ENCODE measurements at places on chromosomes 5 and 9.

DNA sequence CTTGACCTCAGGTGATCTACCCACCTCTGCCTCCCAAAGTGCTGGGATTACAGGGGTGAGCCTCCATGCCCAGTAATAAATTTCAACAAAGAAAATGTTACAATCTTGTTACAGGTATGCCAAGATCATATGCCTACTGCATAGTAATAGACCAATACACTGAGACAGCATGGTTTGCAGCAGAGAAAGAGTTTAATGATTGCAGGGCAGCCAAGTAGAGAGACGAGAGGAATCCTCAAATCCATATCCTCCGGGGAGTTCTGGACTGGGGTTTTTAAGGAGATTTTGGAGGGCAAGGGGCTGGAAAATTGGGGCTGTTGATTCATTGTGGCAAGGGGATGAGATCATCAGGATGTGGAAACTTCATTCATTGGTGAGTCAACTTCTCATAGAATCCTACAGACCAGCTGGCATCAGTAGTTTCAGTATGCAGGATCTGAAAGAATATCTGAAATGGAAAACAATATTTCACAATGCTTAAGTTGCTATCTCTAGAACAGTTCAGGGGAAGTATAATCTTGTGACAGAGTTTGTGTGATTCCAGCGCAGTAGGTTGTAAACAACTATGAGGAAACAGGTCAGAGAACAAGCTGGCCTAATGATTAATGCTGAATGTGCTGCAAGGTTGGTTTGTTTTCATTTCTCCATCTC is 14.8 kb upstream of the TUT7 start:
- DNase-seq: no peak

GRCh38 chr5:131640043-131640856 is 5.2 kb upstream of the RAPGEF6 start:
- DNase-seq: no peak

DNA sequence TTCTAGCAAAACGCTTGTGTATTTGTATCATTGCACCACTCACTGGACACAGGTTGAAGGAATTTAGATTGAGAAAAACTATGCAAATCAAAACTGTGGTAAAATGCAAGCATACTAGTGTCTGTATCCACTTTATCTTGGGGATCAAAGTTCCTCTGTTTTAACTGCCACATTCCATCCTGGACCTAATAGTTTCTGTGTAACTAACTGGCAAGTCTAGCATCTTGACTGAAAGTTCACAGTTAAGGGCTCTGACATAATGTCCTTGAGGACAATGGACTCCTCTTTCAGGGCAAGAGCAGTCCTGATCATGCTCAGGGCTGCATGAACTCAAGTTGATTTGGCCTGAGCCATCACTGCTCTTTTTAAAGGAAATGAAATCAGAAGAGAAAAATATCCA is 30.7 kb downstream of the NFIB start:
- DNase-seq: no peak

- no peak for DNase-seq
These were observed 312.8 kb downstream of the TLE4 start for GRCh38 chr9:79884546-79884945.

DNA sequence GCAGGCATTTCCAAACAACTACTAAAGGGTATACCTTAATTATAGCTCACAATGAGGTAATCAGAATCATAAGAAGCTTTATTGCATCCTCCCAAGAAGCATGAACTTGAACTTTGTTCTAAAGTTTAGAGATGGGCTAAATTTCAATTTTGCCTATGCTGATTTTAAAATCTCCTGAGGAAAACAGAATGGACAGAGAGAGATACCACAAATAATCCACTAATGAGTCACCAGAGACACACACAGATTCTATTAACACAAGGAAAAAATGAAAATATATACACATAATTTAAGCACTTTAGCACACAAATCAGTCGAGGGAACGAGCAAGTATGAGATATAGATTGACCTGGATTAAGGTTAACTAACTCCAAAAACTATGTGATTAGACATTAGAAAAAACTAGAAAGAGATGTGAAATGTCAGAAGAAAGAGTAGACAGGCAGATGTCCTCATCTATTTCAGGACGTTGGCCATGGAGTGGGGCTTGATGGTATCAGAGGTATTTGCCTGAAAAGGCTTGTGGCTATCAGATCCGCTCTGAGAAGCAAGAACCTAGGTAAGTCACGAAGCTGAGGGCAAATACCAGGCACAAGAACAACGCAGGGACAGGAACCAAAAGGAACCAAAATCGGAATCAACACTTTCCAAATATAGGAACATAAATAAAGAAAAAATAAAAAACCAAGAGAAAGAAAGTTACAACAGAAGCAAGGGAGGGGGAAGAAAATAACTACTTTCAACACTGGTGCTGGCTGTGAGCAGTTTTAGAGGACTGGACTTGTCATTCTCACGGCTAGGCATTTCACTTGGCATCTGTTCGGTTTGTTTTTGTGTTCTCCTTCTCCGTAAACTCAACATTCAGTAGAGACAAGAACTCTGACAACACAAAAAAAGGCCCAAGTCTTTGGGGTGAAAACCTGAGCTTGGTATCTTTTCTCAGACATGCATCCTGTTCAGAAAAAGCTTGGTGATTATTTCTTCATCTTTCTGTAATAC is 294.6 kb upstream of the PUM3 start:
- DNase-seq: no peak

GRCh38 chr9:105308461-105309341 is 64.2 kb downstream of the SLC44A1 start:
- DNase-seq: no peak

GRCh38 chr9:85377731-85378289 is 363.9 kb downstream of the AGTPBP1 start:
- no peak for DNase-seq

- DNase-seq: no peak
These were observed 3.9 kb downstream of the TBC1D2 start for GRCh38 chr9:98251551-98251950.

- DNase-seq: no peak
These were observed 23.9 kb downstream of the FGF10 start for GRCh38 chr5:44365345-44365744.
